ENCODE measurements at places on chromosomes 12 and 14.

- no peak for DNase-seq
Measured at GRCh38 chr14:68784226-68784910, 8.5 kb downstream of the ZFP36L1 start.

GRCh38 chr12:89883630-89884389, 175.2 kb upstream of the ATP2B1 start:
- no peak for DNase-seq

DNA sequence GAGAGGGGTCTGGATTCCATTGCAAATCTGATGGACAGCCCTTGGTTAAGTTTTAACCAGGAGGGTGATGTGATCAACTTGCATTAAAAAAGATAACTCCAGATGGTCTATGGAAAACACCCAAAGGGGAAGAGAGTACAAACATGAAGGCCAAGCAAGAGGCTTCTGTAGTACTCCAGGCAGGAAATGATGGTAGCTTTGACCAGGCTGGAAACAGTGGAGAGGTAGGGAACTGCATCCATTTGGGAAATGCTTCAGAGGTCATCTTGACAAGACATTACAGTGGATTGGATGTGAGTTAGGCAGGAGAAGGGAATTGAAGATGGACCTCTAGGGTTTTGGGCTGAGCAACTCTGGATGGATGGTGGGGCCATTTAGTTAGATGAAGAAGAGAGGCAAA, 391.1 kb downstream of the IPO8 start:
- DNase-seq = no peak

DNA sequence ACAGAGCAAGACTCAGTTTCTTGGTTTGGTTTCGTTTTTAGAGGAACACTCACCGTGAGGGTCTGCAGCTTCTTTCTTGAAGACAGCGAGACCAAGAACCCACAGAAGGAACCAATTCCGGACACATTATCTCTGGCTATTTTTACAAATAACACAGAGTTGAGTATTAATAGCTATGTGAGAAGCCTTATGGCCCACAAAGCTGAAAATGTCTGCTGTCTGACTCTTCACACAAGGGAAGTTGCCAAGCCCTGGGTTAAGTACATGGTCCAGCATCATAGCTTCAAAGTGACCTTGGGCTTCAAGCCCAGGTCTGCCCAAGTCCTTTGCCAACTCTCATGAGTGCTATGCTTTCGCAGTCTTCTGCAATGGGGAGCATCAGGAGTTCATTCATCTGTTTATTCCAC, 2.6 kb upstream of the LGMN start:
- no peak for DNase-seq

All from inflammatory macrophage treated with lipopolysaccharide for 1 hour (primary cell).